ENCODE measurements at places on chromosomes 3 and 15. TPM values are rescaled to one million over a fixed set of nuclear protein-coding genes. Genes with fewer than 3 reads are reported as not detected.

DNA sequence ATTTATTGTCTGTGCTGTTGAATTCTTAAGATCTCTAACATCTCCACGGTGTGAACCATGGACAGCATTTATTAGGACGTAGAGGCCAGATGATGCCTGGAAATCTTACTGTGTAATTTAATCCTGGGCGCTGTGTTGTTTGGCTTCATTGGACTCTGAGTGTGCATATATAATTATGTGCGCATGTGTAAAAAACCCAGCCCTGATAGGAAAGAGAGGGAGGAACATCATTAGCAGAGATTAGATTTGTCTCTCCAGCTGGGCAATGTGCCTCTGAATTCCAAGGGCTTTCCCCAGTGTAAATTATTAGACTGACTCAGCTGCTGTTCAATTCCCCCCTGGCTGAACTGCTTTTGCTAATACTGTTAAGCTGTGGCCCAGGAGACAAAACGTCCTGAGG lies 39.6 kb downstream of the MAP3K13 start:
- no peak for ATAC-seq

DNA sequence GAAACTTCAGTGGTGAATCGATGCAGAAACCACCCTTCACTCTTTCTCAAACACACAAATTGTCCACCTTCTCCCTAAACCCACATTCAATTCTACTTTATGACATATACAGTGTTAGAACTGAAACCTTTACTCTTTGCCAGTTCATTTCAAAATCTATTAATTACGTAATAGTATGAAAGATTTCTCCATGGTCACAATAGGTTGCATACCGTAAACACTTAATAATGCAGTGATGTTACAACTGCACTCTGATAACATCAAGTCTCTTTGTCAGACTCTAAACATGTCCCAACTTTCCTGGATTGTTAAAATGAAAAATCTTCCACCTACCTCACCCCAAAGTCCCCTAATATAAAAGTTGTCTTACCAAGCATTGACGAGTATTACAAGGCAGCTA lies 111.8 kb upstream of the PROK2 start:
- no peak for ATAC-seq

GRCh38 chr15:81111510-81112470 lies 22.3 kb upstream of the CFAP161 start:
- no peak for ATAC-seq

DNA sequence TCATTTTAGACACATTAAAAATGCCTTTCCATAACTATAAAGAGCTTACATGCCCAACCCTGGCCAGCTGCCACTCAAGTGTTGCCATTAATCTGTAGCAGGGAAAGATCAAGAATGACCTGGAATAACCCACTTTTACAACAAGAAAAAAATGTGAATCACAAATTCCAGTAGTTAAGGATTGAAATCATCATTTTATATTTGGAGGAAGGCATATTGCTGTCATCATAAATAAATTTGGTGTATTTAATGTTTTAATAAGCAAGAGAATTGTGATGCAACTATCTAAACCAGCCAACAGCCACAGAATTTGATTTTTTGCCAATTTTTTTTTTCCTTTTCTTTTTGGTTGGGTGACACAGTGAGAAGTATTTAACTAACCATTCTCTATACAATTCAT lies 240.0 kb upstream of the SEMA6D start:
- ATAC-seq, result no peak

- ATAC-seq, result no peak
Measured at GRCh38 chr3:54003136-54003535, 111.5 kb upstream of the SELENOK start.

DNA sequence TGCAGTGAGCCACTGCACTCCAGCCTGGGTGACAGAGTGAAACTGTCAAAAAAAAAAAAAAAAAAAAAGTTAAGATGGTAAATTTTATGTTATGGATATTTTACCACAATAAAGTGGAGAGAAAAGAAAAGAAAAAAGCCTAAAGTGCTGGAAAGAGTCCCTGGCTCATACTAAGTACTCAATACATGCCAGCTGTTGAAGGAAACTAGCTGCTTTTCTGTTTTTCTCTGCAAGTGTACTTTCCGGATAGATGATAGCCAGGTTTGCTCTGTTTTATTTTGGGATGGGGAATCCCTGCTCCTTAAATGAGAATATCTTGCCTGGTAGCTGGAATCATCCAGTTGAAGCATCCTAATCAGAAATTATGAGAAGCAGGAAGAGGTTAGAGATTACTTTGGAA lies 10.9 kb downstream of the EID1 start:
- no peak for ATAC-seq

GRCh38 chr15:80977627-80978036 lies 12.0 kb downstream of the MESD start:
- ATAC-seq, result peak; percentile 84

- ATAC-seq, result no peak
Measured at GRCh38 chr15:25787855-25788520, 75.1 kb downstream of the ATP10A start.

DNA sequence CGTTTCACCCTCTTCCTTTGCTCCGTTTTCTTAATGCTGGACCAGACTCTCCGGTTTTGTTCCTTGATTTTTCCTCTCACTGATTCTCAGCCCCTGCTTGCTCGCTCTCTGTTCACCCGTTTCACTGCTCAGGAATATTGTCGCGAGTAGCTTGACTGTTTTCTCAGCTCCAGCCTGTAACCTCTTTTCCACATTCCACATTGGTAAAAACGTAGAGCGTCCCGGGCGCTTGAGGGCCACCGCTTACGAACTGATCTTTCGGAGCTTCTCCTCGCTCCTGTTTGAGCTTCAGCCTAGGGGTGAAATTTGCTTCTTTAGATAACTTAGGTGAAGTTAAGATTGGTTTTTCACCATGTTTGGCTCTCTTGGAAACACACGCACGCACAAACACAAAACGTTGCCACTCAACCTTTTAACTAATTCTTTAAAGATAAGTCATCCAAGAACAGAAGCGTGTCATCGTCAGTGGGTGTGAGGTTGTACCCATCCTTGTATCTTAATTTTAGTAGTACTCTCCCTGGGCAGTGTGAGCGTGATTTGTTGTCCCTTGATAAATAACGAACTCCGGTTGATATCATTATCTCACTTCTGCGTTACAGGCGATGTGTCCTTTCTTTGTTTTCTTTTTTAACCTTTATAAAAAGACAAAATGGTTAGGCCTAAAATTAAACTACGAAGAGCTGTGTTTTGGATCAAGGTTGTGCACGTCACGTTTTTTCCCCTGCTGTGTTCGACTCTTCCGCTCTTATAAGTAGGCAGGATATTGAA lies 1.0 kb downstream of the PAK2 start:
- no peak for ATAC-seq

- no peak for ATAC-seq
Measured at GRCh38 chr3:143595456-143596077, 252.7 kb downstream of the SLC9A9 start.

DNA sequence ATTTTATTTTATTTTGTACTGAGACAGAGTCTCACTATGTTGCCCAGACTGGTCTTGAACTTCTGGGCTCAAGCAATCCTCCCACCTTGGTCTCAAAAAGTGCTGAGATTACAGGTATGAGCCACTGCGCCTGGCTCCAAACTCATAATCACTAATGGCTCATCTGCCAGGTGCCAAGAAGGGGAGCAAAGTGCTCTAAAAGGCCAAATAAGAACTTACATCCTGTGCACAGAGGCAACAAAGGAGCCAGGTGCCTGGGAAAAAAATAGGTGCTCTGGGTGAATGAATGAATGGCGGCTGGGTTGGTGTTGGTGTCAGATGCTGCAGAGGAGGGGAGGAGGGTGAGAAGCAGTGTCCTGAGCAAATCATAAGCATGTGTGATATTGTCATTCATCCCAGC lies 25.9 kb upstream of the ADAMTS7 start:
- no peak for ATAC-seq

GRCh38 chr3:196942915-196943277 lies 568 bp upstream of the NCBP2 start:
- ATAC-seq, result peak; percentile 0

FBN1 gene
- 266 TPM for total RNA-seq

DNA sequence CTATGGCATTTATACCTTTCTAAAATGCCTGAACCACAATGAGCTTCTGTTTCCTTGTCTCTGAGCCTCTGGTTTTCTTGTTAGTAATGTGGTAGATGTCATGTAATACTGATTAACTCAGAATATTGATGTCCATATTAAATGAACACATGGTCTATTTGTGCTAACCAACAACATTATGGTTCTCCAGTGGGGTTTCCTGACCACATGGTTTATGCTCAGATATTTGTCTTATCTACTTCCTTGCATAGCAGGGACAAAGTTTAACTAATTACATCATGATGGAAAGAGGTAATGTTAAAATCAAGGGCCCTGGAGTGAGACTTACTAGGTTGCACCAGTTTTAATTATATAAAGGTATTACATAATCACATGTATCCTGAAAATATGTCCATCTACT lies 62.6 kb upstream of the SCN10A start:
- no peak for ATAC-seq

MYL3 gene
- 5.3 TPM for total RNA-seq

DNA sequence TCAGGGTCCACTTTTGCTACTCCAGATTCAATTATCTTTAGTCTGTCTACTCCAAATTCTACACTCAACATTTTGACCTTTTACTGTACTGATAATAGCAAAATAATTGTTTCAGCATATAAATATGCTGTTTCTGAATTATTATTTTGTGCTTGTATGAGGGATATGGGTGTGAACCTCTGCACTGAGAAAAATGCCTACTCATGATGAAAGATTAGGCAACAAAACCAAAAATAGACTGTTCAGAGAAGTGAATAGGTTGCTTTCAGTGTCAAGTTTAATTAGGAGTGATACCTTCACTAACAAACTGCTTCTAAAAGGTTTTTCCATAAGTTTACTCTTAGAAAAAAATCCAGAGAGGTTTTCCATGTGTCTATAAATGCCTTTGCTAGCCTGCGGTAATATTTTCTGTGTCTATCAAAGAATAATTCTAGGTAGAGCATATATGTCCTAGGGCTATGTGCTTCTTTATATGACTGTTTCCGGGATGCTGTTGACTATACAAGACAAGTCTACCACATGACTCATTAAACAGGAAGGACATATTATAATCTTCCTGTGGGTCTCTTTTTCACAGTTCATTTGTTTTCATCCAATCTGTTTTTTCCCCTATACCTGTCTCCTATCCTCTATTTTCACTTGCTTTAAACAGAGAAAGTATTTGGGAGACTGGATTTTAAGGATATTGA lies 218.5 kb upstream of the TTC14 start:
- no peak for ATAC-seq

DNA sequence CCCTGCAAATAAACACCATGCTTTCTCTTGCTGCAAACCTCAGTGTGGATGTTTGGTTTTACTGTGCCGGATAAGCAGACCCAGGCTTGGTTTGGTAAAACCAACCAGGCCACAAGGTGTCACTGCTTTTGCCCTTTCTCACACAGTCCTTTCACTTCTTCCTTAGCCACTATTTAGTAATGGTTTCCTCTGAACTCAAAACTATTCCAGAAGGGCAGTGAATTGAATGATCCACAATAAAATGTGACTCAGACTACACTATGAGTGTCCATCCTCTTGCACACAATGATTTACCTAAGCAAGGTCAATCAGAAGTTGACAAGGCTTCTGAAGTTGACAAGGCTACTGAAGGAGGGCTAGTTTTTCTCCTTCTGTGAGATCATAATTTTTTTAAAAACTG lies 552.4 kb upstream of the CCDC54 start:
- ATAC-seq, result peak; percentile 39
